ENCODE measurements at places on chromosomes 2 and 18.

DNA sequence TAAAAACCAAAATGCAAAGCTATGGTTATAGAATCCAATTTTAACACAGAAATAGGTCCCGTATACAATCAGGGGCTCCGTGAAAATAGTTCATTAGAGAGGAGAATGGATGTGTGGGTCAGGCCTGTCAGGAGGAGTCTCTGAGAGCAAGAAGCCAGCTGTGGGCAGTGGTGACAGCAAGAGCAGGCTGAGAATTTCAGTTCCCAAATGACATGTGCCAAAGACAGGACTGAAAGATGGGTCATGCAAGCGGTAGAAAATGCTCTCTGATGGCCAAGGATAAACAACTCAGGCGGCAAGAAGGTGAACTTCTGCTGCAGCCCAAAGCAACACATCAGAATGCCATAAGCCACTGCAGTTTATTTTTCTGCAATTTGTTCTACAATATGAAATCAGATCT, 100.4 kb downstream of the CCDC141 start:
- DNase-seq, result no peak

DNA sequence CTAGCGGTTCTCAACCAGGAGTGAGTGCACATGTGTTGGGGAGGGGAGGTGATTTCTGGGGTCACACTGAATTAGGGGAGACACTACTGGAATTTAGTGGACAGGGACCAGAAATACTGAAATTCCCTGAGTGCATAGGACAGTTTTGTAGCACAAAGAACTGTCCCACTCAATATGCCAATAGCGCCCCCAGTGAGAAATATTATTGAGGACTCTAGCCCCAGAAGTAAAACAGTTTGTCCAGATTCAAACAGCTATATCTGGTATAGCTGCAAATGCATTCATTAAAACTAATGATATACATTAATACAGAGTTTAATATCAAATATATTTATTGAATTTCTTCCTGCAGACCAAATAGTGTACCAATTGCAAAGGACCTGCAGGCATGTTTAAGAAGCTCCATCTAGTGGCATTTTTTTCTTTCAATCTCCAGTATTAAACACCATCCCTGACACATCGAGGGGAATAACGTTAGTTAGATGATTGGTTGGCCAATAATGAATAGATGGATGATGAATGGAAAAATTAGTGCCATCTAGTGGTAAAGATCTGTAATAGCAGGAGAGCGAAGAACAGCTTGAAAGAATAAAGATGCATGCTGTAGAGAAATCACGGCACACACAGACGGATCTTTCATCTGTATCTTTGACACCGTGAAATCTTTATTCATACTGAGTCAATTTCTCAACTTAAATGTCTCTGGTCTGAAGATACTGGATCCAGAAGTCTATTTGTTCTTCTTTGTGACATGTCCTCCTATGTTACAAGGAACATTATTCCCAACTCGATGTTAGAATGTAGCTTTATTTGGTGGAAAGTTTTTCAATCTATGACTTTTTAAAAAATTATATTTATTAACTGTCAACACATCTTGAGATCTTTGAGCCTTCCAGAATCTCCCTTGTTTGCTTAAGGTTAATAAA, 62.5 kb downstream of the DHRS9 start:
- no peak for DNase-seq

DNA sequence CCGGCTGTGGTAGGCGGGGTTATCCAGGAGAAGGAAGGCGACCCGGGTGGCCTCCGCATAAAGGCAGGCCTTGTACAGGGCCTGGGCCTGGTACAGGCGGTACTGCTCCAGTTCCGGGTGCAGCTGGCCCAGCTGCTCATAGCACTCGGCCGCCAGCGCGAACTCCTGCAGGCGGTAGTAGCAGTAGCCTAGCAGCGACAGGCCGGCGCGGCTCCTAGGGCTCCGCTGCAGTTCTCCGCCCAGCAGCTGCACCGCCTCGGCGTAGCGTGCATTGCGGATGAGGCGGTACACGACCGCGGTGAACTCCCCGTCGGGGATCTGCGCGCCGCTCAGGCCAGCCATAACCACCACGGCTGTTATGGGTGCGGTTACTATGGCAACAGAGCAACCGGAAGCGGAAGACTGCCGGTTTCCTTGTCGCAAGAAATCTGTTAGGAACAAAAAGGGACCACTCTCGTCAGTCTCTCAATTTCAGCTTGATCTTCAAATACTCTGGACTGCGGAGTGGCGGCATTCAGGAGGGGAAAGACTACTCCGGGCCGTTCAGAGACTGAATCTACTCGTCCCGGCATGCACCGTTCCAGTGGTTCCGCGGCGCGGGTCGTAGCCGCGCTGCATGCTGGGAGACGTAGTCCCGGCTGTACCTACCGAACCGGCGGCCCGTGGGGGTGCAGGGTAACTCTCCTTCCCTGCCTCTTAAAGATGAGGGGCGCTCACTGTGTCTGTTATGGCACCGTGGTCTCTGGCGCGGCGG, 160.0 kb downstream of the AGPS start:
- peak; percentile 85 for DNase-seq

DNA sequence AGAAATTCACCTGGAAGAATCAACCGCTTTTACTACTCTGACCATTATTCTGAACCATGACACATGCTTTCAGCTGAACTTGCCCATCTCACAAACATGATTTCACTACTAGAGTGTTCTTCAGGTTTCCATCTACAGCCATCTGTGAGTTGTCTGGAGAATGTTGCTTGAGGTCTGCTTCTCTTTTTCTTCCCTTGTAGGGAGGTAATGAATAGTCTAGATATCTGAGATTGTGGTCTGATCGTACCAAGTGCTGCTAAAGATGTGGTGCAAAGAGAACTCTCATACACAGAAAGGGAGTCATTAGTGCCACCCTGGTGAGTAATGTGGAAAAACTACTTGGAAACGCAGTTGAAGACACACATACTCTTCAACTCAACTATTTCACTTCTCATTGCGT, 10.2 kb downstream of the SOWAHC start:
- DNase-seq, result no peak

DNA sequence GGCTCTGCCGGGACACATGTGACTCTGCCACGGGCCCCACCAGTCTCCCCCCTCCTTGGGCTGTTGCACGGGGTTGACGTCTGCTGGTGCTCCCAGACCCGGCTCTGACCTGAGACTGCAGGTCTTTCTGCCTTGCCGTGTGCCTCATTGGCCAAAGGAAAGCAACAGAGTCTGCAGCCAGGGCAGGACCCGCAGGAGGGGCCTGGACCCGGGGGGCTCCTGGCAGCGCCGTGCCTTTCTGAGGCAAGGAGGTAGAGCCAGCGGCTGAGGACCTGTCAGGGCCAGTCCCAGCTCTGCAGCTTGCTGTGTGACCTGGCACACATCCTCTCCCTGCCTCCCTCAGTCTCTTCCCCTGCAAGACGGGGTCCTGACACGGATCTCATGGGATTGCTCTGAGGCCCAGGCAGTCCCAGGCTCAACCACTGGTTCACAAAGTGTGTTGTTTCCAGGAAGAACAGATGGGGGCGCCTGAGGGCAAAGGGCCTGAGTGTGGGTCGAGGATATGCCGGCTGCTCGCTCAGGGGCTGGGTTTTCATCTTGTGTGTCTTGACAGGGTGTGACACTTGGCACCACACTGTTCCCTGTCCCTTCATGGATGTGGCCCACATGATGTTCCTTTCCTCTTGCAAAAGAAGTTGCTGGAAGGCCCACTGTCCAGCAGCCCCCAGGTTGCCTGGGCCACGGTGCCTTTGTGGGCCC, 9.0 kb downstream of the CAPN10 start:
- no peak for DNase-seq

GRCh38 chr2:142984657-142985056, 107.2 kb downstream of the KYNU start:
- no peak for DNase-seq

GRCh38 chr2:130762031-130762909, 6.9 kb downstream of the AMER3 start:
- DNase-seq, result no peak

- DNase-seq, result peak; percentile 51
Measured at GRCh38 chr18:47215554-47216138, 35.8 kb downstream of the SKOR2 start.

GRCh38 chr2:218323526-218324472, 31.5 kb upstream of the TMBIM1 start:
- peak; percentile 40 for DNase-seq

DNA sequence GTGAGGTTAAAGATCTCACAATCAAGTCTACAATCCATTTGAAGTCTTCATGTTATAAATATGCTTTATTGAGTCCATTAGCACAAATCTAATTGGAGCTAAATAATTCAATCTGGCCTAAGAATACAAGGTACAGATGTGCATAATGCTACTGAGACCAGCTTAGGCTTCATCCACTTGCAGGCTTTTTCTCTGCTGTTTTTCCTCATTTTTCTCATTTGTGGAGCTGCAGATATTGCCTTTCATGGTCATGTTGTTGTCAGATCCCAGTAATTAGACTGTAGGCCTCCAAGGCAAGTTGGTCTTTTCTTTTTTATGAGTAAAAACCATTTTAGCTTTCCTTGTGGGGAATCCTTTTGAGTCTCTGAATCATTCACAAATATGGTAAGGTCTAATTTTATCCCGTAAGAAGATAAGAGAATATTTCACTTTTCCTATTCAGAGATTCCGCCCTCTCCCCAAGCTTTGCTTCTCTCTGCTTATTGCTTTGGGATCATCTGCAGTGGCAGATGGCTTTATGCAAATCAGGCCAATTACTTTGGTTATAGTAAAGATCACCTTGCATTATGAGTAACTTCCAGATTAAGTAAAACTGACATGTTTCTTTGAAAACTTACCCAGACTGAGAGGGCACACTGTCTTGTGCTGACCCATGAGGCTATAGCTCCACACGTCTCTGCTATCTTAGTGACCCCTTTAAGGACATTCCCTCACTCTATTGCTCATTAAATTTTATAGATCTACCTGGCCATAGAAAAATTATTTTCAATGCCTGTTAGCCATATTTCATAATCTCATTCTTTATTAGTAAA, 80.9 kb downstream of the MGAT5 start:
- DNase-seq, result no peak

- DNase-seq, result no peak
Measured at GRCh38 chr2:56118474-56118873, 65.3 kb upstream of the CCDC85A start.

DNA sequence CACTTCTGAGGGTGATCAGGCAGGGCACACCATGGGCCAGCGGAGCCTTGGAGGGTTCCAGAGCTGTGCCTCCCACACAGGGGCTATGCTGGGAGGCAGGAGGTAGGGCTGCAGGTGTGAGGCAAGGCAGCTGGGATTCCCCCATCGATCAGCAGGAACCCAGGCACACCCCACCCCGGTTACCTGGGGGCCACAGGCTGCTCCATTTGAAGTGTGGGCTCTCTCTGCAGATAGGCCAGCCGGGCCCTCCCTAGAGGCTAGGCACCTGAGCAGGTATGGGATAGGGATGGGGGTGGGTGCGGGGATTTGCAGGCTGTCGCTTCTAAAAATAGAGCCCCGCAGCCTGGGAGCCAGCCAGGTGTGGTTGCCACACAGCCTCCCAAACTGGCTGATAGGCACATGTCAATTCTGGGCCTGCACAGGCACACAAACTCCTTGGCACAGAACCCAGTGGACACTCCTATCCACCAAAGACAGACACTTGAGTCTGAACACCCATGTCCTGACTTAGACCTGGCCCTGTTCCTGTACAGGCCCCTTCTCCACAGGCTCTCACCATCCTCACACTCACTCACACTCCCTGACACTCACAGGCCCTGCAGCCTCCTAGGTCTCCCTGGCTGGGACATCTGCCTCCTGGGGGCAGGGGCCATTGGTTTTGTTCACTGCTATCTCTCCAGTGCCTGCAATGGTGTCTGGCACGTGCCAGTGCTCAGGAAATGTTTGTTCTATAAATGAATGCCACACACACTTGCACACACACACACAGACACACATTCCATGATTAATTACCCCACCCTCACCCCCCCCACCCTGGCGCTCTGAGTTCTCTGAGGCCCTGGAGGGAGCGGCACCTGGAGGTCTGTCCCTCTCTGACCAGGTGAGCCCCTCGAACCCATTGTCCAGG, 73.4 kb downstream of the ZFP36L2 start:
- no peak for DNase-seq

DNA sequence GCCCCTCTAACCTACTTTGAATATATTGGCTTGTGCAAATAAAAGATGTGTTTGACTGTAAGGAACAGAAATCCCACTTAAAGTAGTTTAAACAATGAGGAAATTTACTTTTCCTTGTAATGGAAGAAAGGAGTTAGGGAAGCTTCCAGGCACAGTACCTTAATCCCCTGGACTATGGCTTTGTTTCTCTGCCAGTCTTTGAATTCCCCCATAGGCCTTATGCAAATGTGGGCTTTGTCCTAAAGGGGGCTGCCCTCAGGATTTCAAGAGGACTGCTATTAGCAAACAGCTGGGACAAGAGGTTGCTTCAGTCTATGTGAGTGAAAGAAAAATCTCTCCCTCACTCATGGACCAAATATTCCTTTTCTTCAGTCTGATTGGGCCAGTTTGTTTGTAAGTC, 255.1 kb upstream of the THSD7B start:
- peak; percentile 92 for DNase-seq

- no peak for DNase-seq
Measured at GRCh38 chr2:174683392-174683759, 80.9 kb downstream of the CHRNA1 start.

DNA sequence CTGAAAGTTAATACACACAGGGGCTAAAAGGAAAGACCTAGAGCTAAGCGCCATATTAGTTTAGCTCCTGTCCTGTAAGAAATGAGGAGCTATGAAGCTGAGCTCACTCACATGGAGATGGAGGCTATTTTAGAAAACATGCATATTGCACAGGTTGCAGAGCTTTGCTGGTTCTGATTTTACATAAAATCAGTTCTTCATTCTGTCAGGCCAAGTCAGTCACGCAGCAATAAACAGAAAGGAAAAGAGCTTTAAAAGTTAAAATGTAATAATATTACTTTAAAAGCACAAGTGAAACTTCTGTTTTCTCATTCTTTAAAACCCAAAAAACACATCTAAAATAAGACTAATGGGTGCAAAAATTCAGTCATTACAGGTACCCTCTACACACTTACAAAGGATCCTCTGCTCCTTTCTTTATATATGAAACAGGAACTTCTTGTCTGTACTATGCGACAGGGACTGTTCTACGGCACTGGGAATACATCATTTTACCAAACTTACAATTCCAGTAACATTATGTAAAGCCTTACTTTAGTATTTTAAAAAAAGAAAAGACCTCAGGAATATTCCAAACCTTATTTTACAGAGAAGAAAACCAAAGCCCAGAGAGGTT, 113.8 kb downstream of the THADA start:
- DNase-seq, result no peak

DNA sequence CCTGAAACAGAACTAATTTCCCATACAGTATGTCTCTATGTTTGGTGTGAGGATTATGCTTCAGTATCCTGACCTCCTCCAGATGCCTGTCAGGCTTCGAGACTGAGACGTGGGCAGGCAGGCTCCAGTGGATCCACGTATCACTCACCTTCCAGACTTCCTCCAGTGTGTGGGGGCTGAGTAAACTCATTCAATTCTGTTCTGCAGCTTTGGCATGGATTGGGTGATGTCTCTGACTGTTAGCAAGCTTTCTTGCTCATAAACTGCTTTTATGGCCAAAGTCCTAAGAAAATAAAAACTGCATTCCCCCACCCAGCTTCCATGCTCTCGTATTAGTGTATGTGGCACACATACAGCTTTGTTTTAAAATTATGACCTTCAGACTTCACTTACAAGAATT, 53.6 kb downstream of the CCDC93 start:
- no peak for DNase-seq

GRCh38 chr2:238235856-238236255, 4.0 kb downstream of the HES6 start:
- DNase-seq, result no peak

Data from NT2/D1 (cell line).